ENCODE measurements at places on chromosomes 12 and 14.

- DNase-seq = no peak
Observed at GRCh38 chr12:58896278-58896677, 24.0 kb downstream of the LRIG3 start.

DNA sequence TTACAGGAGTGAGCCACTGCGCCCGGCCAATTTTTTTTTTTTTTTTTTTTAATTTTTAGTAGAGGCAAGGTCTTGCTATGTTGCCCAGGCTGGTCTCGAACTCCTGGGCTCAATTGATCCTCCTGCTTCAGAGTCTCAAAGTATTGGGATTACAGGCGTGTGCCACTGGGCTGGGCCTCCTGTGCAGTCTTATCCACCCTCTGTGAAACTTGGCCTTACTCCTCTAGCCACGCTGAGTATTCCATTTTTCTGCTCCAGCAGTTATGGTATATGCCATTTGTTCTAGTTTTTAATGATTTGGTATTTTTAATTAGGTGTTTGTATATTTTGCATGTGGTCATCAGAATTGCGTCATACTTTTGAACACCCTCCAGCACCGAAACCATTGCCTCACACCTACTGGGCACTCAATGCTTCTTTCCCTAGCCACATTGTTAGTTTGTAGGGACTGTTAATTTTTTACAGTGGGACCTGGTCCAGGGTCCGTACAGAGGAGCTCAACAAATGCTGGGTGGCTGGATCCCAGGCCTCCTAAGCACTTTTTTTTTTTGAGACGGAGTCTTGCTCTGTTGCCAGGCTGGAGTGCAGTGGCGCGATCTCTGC is 11.4 kb downstream of the RIOX1 start:
- DNase-seq = no peak

DNA sequence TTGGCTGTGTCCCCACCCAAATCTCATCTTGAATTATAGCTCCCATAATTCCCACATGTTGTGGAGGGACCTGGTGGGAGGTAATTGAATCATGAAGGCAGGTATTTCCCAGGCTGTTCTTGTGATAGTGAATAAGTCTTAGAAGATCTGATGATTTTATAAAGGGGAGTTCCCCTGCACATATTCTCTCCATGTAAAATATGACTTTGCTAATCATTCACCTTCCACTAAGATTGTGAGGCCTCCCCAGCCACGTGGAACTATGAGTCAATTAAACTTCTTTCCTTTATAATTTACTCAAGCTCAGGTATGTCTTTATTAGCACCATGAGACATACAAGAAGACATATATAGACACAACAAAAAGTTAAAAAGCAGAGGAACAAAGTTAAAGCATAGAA is 120.0 kb downstream of the CPNE8 start:
- DNase-seq = no peak

- no peak for DNase-seq
Observed at GRCh38 chr14:37623426-37623951, 28.1 kb downstream of the TTC6 start.

DNA sequence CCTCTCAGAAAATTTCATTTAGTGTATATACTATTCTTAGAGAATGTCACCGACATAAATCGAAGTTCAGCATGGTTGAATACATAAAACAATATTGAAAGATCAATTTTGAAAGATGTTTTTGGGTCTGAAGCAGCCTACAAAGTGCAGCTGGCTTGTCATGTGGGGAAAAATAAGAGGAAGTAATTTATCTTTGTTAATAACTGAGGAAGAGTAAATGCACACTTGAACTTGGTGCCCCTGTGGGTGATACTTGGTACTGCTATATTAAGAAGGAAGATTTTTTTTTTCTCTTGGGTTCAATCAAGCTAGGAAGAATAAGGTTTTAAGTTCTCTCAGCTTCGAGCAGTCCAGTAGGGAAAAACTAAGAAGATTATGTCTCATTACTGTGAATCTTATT is 661.3 kb downstream of the RPL10L start:
- DNase-seq = peak; percentile 8

DNA sequence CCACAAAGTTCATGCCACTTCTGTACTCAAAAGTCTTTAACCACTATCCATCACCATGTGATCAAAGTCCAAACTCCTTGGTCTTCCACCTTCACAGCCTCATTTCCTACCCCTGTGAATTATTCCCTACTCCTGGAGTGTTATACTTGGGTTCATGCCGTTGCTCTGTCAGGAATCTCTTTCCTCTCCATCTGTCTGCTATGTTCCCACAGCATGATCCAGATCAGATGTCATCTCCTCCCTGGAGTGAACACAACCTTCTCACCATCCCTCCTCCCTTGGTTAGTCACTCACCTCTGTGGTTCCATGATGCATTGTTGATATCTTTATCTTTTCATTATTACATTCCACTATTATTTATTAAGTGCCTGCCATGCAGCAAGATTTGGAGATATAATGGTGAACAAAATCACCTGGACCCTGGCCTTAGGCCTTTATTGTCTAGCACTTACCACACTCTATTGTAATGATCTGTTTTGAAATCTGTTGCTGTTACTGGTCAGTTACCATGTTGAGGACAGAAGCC is 22.4 kb downstream of the LACRT start:
- no peak for DNase-seq

DNA sequence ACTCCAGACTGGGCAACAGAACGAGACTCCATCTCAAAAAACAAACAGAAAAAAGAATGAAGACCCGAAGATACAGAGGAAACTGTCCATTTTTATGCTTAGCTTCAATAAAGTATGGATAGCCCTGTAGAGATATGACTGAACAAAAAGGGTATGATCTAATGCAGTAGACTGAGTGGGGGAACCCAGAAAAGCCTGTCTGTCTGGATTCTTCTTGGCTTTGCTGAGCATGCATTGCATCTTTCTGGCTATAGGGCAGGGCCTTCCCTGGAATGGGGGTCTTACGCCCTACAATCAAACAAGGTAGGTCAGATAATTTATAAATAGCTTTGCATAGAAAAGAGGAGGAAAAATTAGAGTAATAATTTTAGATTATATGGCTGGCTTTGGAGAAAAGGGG is 10.1 kb downstream of the MIA2 start:
- no peak for DNase-seq

- DNase-seq = peak; percentile 26
Observed at GRCh38 chr12:10130042-10130441, at the start of gene CLEC7A. Gene CLEC7A, minus strand, starts transcription at chr12:10130199. Its CDS starts 117 bp downstream, at chr12:10130082.

DNA sequence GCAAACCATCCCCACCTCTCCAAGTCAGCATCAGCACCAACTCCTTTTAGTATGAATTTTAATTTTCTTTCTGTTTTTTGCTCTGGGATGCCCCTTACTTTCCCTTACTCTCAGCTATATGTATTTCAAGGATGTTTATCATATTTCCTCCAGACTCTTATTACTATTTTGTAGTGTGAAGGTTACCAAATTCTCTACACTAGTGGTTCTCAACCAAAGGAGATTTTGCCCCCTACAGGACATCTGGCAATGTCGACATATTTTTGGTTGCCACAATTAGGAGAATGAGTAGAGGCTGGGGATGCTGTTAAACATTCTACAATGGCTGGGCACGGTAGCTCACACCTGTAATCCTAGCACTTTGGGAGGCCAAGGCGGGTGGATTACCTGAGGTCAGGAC is 29.1 kb upstream of the SOS2 start:
- peak; percentile 49 for DNase-seq

- DNase-seq = no peak
Observed at GRCh38 chr12:106794369-106794768, 19.9 kb downstream of the RIC8B start.

DNA sequence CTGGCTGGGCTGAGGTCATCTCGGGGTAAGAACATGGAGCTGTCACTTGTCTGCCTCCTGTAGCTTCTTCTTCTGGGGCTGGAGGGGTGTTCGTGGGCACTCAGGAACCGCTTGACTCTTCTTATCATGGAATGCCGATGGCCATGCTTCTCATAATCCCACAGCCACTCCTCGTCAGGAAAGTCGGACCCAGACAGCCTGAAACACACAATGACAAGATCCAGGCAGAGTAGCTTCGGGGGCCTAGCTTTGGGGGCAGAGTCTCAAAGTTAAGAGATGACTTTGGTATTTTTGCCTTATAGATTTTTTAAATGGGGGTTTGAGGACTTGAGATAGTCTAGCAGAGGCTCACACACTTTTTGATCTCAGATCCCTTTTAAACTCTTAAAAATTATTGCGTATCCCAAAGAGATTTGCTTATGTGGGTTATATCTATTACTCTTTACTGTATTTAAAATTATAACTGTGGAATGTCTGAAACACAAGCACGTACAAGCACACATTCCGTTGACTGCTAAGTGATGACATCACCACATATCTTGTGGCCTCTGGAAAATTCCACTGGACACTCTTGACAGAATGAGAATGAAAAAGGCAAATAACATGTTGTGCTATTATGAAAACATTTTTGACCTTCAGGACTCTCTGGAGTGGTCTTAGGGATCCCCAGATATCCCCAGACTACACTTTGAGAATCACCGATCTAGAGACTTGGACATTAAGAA is 43.3 kb downstream of the BEST3 start:
- DNase-seq = no peak

- no peak for DNase-seq
Observed at GRCh38 chr14:24943024-24943423, 106.9 kb downstream of the STXBP6 start.
